ENCODE measurements at places on chromosomes 11 and 22.
A peak's percentile ranks its signal among the peaks of the same experiment; 100 is the strongest.

GRCh38 chr11:1171985-1172728, 14.4 kb downstream of the MUC5AC start:
- DNase-seq: no peak

GRCh38 chr11:92784331-92784730, 185.1 kb upstream of the MTNR1B start:
- DNase-seq: no peak

DNA sequence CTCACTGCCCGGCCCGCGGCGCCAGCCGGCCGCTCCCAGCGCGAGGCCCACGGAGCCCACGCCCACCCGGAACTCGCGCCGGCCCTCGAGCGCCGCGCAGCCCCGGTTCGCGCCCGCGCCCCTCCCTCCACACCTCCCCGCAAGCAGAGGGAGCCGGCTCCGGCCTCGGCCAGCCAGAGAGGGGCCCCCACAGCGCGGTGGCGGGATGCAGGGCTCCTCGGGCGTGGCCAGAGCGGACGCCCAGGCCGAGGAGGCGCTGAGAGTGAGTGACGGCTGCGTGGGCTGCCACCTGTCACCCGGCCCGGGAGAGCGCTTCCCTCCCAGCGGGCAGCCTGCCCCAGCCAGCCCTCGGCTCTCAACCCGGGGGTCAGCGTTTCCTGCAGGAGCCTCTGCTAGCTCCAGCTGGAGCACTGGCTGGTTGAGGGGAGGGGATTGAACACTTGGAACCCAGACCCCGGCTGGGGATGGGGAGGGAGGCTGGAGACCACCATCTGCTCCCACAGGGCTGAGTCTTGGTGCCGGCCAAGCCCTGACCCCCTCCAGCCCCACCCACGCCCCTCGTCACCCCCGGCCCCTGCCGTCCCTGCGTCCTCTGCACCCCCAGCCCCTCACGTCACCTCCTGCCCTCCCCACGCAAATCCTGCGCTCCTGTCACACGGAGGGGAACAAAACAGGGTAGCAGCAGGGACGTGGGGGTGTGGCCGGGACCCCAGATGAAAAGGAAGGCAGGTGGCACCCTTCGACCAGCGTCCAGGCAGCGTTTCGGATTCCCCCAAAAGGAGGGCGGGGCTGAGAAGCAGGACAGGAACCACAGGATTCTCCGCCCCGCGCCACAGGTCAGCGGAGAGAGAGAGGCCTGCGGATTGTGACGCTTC, 157.0 kb downstream of the BRD1 start:
- no peak for DNase-seq

DNA sequence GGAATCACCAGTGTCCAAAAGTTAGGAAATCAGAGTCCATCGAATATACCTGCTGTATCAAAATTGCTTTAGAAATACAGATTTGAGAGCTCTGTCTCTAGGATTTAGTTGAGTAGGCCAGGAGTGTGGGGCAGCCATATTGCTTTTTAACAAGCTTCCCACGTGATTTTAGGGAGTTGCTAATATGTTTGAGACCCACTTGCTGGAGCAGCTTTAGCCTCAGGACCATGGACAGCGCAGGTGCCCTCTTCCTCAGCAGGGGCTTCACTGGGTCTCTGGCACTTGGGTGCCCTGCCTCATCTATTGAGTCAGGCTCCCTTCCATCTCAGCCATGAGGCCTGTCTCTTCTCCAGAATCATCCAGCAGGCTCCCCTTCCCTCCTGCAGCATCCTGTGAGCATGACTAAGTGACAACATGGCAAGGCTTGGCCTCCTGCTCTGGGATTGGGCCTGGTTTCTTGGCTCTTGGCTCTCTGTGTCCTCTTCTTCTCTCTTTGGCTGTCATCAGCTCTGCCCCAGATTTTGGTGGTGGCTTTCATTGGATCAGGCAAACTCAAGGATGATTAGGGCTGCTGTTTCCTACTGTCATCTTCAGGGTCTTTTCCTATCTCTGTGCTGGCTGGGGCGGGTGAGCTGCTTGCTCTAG, 70.0 kb downstream of the SGSM1 start:
- DNase-seq: peak; percentile 46

GRCh38 chr11:24496386-24496735, 492 bp upstream of the LUZP2 start:
- peak; percentile 16 for DNase-seq

GRCh38 chr22:25352294-25352680, 132.8 kb downstream of the CRYBB2 start:
- DNase-seq: no peak

DNA sequence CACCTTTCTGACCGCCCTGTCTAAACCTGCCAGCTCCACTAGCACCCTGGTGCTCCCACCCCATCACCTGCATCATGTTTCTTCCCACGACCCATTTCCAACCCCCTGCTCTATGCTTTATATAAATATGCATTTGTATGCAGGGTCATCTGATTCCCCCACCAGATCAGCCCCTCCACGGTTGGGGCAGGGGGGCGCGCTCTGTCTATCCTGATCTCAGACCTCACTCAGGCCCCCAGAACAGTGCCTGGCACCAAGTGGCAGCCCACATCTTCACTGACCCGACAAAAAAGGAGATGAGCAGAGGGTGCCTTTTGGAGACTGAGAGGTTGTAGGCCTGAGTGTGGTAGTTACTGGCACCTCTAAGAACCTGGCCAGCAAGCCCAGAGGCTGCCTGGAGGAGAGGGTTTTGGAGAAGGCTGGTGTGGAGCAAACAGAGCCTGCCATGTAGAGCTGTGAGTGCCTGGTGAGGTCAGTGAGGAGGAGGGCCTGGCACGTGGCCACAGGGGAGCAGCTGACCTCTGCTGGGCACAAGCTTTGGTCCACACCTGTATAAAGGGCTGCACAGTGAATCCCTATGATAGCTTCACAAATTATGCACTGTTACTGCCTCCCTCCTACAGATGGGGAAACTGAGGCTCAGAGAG, 86.3 kb upstream of the RTL6 start:
- no peak for DNase-seq

DNA sequence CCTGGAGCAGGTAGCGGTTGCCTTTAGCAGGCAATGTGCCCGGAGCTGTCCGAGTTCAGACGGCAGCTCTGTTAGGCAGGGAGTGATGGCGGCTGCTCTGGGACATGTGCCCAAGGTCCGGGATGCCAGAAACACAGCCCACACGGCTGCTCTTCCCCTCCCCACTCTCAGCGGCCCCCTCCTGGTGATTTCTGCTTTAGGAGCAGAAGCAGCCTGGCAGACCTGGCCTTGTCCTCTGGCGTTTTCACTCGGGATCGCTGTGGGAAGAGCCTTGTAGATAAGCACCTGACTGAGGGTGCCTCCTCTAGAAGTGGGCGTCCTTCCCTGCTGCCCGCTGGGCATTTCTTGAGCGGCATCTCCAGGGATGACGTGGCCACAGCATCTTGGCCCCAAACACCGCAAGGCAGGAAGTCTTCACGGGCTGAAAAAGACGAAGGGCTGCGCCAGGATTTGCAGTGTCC, 392.2 kb downstream of the TBC1D22A start:
- DNase-seq: peak; percentile 76

DNA sequence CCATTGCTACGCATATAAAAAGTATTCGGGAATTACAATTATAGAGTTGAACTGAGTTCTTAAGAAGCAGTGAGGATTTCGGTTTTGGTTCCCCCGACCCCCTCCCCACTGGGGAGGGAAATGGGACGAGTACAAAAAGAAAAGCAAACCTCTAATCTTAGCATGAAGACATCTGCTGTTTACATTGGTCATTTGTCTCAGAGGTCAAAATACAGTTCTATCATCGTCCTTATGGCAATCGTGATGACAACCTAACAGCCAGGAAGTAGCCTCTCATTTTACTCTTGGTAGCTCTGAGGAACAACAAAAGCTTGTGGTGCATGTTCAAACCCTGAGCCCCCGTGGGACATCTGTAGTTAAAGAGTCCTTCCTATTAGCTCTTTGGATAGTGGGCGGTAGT, 3.2 kb upstream of the PRSS23 start:
- no peak for DNase-seq

- no peak for DNase-seq
Observed at GRCh38 chr22:38132136-38132535, 21.7 kb upstream of the BAIAP2L2 start.

DNA sequence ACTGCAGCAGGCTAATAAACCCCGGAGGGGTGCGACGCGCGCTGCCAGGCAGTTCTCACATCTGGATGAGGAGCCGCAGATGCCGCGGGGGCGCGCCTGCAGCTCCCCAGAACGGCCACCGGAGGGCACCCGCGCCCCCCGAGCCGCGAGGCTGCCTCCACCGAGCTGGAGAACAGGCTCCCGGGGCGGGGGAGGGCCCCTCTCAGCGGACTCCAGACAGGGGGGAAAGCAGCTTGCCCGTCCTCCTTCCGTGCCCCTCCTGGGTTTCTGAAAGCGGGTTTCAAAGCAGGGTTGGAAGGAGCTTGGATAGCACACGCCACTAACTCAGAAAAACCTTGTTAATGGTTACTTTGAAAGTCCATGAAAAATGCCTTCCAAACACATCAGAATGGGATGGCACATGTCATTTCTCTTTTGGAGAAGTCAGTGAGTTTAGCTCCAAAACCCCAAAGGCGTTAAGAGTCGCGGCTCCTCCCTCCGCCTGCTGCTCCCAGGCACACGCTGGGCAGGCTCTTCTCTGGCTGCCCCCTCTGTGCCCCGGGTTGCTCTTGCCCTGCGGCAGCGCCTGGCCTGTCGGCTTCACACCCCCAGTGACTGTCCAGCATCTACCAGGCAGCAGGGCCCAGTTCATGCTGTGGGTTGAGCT, 317.8 kb downstream of the NTM start:
- peak; percentile 62 for DNase-seq

DNA sequence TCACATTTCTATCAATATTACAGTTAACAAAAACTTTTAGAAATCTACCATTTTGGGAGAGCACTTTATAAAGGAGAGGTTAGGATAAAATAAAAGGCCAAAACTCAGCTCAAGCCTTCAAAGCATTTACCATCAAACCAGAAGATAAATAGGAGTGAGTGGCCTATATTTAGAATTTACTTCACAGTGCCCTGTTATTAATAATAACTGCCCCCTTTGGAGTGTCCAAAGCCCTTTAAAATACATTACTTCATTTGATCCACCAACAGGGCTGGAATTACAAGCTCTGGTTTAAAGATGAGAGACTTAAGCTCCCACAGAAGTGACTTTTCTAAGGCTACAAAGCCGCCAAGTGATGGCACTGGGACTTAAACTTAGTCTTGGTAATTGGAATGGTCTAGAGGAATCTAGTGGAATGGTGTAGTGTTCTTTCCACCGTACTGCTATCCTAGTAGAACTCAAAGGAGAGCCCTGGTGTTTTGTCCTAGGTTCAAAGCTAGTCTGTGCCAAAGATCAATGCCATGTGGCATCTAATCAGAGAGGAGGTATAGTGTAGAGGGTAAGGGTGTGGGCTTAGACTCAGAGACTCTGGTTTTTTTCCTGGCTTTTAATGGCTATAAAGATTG, 21.2 kb upstream of the MTMR3 start:
- no peak for DNase-seq

DNA sequence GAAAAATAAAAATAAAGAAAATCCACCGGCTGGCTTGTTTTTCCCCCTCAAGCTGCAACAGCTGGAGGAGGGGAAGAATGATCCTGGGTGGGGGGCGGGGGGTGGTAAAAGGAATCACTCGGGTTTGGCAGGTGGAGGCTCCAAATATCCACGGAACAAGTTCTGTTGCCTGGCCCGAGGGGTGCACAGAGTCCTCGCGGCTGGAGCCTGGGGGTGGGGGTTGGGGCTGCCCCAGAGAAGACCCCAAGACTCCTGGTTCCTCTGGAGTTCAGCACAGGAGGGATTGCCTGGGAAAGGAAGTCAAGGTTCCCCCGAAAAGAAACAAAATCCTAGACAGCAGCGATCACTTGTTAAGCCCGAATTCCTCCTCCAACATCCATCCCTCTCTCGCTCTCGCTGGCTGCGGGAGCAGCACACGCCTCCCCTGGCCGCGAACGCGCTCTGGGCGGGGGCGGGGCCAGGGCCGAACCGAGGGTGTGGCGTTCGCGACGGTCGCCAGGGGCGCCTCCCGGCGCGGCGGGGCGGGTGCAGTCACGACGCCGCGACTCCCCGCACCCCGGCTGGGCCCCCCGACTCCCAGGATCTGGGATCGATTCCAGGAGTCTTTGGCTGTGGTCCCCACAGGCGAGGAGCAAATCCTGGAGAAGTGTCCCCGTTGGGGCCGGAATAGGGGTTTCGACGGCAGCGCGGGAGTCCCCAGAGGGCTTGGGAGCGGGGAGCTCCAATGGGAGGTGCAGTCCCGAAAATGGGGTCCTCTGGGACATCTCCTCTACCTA, at the start of gene KCNA4:
Gene KCNA4 (minus strand): TSS at position 443 of the 776 bp plus-strand sequence. CDS start 4,352 bp downstream, outside the sequence.
- peak; percentile 36 for DNase-seq

DNA sequence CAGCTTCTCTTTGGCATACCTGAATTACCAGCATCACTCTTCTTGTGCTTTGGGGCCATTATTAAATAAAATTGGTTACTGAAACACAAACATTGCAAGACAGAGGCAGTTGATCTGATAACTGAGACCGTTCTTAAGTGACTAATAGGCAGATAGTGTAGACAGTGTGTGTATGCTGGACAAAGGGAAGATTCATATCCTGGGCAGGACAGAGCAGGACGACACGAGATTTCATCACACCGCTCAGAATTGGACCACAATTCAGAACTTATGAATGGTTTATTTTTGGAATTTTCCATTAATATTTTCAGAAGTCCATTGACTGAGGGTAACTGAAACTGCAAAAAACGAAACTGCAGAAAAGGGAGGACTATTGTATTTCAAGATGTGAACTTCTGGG, 68.6 kb downstream of the LDLRAD3 start:
- DNase-seq: peak; percentile 75

DNA sequence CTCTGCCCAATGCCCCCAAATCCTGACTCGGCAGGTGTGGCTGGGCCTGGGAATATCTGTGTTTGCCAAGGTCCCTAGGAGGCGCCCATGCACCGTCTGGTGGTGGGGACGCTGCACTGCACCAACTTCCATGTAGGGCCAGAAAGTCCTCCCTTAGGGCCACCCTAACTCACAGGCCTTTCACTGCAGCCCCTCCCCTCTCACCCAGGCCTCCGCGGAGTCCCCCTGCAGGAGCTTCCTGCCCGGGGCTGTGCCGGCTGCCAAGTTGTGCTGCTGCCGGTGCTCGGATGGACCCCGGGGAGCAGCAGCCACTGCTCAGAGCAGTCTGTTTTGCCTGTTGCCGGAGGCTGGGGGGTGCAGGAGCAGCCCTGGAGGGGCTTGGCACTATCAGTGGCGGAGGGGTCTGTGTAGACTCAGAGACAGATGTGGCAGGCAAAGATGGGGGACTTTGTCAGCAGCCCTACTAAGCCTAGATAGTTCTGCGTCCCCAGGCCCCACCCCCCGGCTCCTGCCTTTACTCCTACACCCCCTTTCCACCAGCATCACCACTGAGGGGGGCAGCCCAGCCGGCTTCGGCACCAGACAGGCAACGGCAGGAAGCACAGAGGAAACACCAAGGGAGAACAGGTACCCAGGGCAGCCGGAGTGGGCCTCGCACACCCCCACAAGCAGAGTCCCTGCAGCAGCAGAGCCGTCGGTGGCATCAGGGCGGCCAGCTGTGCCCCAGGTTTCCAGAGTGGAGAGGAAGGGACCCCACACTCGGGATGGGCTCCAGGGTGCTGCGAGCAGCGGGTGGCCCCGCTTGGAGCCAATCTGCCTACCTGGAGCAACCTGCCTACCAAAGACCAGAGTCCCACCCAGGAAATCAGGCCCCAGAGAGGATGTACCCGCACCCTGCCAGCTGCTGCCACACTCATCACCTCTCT, 124.3 kb downstream of the TRIM29 start:
- peak; percentile 31 for DNase-seq

DNA sequence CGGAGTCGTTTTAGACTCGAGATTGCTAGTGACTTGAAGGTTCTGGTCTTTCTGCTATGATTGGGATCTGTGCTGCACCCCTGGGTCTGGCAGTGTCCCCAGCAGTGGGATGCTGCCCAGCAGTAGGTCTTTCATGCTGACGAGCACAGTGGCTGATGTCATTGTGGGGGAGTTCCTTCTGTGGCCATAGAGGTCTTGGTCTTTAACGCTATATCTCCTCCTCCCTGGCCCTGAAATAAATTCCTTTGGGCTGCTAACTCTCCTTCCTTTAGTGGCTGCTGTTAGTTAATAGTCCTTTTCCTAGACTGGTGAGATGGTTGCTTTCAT, 136.3 kb downstream of the TEAD1 start:
- DNase-seq: peak; percentile 88
